NCI-H1092 (cell line): ENCODE measurements at places on chromosomes 6 and 20.

- DNase-seq = no peak
Observed at GRCh38 chr6:162271922-162272321, 455.6 kb downstream of the PRKN start.

DNA sequence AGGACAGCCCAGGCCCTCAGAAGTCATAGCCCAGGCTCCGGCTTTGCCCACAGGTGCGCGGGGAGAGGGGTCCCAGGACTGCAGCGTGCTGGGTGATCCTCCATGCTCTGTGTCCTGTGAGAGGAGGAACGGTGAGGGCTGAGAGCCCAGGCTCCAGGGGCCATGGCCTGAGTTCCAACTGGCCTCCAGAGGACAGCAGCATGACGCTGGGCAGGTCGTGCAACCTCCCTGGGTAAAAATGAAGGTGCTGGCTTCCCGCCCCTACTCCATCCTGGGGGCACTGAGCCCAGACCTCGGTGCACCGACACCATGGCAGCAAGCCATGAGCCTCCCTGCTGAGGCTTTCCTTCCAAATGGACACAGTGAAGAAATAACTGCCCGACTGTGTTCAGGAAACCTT lies 305.4 kb downstream of the TAF4 start:
- DNase-seq = no peak

DNA sequence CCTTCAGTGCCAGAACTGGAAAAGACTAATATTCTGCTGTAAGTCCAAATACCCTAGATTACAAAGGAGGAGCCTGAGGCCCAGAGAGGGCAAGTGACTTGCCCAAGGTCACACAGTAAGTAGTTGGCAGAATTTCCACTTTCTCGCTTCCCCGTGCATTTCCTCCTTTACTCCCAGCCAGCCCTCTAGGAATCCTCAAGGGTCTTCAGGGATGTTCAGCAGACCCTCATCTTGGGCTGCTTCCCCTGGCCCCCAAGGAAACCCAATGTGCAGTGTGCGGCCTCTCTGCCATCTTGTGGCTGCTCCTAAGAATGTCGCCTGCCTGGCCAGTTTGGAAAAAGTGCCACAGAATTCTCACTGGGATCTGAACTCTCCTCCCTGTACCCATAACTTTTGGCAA lies 217.7 kb upstream of the LRFN2 start:
- DNase-seq = no peak

- no peak for DNase-seq
Observed at GRCh38 chr6:157266274-157267101, 56.8 kb downstream of the TMEM242 start.

GRCh38 chr6:7628479-7628878 lies 38.5 kb downstream of the SNRNP48 start:
- no peak for DNase-seq

- DNase-seq = no peak
Observed at GRCh38 chr6:36296240-36296639, 26.4 kb downstream of the PNPLA1 start.

DNA sequence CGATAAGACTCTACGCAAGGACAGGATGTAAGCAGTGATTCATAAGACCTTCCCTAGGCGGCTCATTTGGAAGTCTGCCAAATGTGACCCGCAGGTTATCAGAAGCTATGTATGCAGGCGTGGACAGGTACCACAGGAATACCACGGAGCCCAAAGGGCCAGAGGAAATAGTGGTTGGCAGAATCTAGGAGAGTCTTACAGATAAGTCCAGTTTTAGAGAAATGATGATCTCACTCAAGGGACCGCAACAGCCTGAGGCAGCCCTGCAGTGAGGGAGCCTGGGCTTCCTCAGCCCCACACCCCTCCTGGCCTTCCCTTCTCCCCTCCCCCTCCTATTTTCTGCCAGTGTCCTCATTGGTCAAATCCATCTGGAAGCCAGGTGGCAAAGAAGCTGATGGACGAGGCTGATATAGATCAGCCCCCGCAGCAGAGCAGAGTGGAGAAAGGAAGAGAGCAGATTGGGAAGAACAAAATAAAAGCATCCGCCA lies 110.6 kb downstream of the FNDC1 start:
- DNase-seq = no peak

GRCh38 chr6:138499303-138500018 lies at the start of gene NHSL1:
Gene NHSL1 (minus strand): TSS chr6:138499494. CDS start chr6:138499290, 204 bp downstream.
- no peak for DNase-seq

- no peak for DNase-seq
Observed at GRCh38 chr20:58905236-58905635, 52.7 kb downstream of the GNAS start.

GRCh38 chr6:11429577-11429976 lies 108.0 kb upstream of the TMEM170B start:
- DNase-seq = no peak

- DNase-seq = no peak
Observed at GRCh38 chr6:14875481-14876063, 370.3 kb upstream of the JARID2 start.

DNA sequence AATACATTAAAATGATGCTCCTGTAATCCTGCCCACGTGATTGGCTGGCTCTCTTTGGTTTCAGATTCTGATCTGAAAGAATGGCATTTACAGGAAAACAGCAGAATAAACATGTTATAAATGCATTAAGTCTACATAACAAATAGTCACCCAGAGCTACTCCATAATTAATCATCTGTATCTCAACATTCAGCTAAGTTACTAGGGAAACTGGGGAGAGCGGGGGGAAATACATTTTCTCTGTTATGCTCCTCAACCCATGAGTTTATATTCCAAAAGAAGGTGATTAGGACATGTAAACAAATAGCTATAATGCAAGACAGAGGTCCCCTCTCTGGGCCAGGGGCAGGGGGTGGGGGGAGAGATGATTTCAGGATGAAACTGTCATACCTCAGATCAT lies 58.5 kb downstream of the MAP7 start:
- DNase-seq = no peak

DNA sequence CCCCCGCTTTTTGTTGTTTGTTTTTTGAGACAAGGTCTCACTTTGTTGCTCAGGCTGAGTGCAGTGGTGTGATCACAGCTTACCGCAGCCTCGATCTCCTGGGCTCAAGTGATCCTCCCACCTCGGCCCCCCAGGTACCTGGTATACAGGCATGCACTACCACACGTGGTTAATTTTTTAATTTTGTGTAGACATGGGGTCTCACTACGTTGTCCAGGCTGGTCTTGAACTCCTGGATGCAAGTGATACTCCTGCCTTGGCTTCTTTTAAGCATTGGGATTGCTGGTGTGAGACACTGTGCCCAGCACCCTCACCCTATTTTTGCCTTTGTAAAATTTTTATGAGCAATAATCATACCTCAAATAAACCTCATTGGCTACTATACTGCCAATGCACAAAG lies 5.5 kb downstream of the ENPP3 start:
- DNase-seq = no peak

- DNase-seq = no peak
Observed at GRCh38 chr6:15901141-15902115, 227.5 kb upstream of the MYLIP start.

DNA sequence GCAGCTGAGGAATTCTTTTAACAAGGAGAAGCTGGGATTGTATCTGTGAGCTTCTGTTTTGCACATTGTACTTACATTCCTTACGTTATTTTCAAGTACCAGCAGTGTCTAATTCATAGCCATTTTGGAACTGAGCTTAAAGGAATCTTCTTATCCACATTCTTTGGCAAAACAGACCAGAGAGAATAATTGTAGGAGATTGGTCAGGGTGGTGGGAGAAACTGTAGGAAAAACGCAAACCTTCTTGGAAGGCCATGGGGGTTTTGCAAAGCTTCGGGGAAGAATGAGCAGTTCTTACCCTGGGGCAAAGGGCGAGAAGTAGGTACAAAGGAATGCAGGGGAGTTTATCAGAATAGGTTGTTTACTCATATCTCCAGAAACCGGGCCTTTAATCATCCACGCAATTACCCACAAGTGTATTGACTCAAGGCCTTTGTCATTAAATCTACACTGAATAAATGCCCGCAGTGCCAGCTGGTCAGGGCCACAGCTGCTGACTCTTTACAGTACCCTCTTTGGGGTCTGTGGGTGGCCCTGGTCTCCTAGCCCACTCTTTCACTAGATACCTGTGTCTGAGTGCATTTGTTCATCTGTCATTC lies 39.6 kb upstream of the SPTLC3 start:
- DNase-seq = no peak

DNA sequence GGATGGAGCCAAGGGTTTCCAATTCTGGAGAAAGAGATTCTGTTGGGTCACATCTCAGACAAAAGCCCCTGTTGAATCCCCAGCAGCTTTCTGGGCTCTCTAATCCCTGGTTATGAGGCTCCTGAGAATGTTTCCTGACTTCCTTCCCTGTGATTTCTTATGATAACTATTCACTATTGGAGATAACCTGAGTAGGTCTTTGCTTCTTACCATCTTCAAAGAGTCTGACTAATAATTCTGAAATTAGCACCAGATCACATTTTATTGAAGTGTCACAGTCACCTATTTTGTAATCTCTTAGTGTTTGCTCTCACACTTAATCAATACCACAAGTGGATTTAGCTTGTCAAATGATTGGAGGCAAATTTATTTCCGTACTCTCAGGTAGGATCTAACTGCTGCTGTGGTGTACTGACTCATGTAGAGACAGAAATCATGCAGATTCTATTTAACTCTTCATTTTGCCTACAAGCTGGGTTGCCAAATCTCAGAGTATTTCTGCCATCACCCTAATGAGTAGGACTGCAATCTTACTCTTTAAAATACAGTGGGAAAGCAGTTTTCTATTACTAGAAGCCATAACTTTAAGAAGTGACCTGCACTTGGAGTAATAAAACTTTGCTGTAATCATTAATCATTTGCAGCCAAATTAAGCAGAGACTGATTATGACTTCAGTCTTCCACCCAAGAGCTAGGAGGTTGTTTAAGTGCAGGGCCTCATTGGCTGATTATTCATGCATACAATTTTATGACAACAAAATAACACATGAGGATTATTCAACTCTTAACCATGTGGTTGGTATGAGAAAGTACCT lies 422.1 kb downstream of the EPM2A start:
- no peak for DNase-seq

DNA sequence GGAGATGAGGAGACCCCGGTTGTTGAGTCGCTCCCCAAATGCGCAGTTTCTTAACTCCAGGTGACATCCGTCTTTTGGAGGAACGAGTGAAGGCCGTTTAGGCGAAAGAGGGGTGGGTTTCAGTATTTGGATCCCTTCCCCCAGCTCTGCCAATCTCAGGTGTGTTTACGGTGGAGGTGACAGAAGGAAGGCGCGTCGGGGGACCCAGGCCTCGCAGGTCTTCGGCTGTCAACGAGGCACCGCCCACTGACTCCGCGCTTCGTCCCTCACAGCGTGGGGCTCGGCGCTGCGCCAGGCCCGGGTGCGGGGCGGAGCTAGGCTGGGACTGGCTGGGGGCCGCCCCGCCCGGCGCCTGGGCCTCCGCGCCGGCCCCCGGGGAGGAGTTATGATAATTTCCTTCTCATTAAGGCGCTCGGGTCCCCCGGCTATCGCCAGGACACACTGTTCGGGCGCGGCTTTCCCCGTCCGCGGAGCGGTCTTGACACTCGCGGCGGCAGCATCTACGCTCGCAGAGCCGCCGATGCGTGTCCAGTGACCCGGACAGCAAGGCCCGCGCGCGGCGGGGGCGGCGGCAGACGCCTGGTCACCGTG lies at the start of gene TFAP2C:
Gene TFAP2C, plus strand, starts transcription at position 434 of the 591 bp plus-strand sequence. CDS start 239 bp downstream, outside the sequence.
- DNase-seq = no peak

GRCh38 chr6:71279740-71280139 lies 8.9 kb upstream of the OGFRL1 start:
- DNase-seq = no peak

DNA sequence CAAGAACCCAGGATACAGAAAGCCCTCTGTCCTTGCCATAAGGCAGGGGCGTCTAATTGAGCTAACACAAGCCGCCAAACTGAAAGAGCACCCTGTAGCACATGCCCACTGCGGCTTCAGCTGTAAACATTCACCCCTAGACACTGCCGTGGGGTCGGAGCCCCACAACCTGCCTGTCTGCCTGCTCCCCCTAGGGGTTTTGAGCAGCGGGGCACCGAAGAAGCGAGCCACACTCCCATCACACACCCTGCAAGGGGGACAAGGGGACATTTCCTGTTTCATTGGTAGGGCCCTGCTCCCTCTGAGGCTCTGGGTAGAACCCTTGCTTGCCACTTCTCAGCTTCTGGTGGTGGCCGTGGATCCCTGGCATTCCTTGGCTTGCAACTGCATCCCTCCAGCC lies 45.2 kb upstream of the BCLAF1 start:
- DNase-seq = no peak

DNA sequence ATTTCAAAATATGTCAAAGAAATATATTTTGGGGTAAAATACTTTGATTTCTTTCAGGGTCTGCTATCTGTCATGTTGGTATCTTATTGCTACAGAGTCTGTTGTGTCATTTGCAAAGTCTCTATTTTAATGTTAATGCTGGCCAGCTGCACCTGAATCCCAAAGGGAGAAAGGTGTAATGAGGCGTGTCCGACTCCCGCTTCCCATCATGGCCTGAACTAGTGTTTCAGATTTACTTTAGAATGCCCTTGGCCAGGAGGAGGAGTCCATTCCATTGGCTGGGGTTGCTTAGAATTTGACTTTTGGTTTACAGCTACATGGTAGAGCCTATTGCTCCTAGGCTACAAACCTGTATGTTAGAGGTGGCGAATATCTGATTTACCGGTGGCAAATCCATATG lies 69.3 kb downstream of the FAM50B start:
- DNase-seq = peak; percentile 15

DNA sequence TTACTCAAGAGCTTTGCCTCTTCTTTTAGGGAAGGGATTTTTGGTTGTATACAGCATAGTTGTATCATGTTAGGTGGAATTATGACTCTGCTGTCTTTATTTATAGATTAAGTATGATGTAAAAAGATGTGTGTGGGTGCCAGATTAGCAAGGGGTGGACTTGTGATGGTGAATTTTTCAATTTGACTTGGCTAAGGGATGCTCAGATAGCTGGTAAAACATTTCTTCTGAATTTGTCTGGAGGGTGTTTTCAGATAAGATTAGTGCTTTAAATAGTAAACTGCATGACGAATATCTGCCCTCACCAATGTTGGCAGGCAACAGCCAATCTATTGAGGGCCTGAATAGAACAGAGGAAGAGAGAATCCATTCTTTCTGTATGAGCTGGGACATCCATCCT lies 173.3 kb upstream of the TNFAIP3 start:
- DNase-seq = no peak

- DNase-seq = no peak
Observed at GRCh38 chr6:25363427-25363826, 84.3 kb downstream of the CARMIL1 start.

DNA sequence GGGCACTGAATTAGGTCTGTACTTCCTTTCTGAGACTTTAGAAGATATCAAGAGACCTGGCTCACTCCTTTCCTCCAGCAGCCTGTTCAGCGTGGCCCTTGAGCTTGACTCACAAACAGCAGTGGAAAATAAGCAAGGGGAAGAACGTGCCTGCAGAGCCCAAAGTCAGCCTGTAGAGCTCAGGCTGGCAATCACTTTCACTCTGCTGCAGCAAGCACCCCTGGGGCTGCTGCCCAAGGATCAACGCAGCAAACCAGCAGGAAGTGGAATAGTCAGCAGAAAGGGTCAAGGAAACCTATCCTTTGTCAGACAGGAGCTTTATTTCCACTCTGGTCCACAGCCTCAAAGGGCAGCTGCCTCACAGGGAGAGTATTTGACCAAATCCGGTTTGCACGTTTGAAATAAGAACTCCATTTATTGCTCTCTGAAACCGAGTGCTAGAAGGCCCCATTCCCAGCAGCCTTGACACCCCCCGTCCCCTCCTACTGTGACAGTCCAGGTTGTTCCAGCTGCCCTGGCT lies 77.4 kb downstream of the PRDM1 start:
- DNase-seq = no peak
